ENCODE measurements at places on chromosomes 5 and 9.

- DNase-seq, result no peak
Observed at GRCh38 chr9:71859939-71860338, 51.1 kb downstream of the ABHD17B start.

- DNase-seq, result no peak
Observed at GRCh38 chr5:91058155-91058554, 325.0 kb downstream of the ARRDC3 start.

GRCh38 chr5:56595566-56595965, 219.8 kb upstream of the MAP3K1 start:
- no peak for DNase-seq

GRCh38 chr5:104661256-104661655, 1098.7 kb upstream of the NUDT12 start:
- no peak for DNase-seq

DNA sequence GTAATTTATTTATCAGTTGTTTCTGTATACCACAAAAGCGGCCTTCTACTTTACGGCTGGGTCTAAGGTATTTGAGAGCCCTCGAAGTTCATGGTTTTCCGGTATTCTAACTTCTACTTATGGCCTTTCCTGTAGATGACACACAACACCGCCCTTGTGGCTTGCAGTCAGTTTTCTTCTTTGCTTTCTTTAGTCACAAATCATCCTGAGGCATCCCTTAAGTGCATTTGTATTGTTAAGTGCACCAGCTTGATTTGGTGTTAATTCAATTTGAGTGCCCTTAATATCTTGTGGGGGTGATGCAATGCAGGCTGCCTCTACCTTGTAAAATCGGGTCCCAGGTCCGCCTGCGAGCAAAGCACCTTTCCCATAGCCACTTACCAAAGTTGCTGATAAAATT, 511.9 kb downstream of the CCDC171 start:
- DNase-seq, result no peak
